ENCODE measurements at places on chromosomes 6 and 20.

GRCh38 chr6:51152594-51152993 is 333.9 kb downstream of the TFAP2B start:
- DNase-seq, result no peak

GRCh38 chr6:152532556-152533422 is 104.4 kb downstream of the SYNE1 start:
- no peak for DNase-seq

- DNase-seq, result no peak
These were observed 26.7 kb upstream of the IRF4 start for GRCh38 chr6:364609-365540.

- DNase-seq, result no peak
These were observed 206.1 kb downstream of the TTLL2 start for GRCh38 chr6:167530951-167531350.

Measured in CD8-positive, alpha-beta memory T cell (primary cell).